ENCODE measurements at places on chromosomes 1 and 21.

DNA sequence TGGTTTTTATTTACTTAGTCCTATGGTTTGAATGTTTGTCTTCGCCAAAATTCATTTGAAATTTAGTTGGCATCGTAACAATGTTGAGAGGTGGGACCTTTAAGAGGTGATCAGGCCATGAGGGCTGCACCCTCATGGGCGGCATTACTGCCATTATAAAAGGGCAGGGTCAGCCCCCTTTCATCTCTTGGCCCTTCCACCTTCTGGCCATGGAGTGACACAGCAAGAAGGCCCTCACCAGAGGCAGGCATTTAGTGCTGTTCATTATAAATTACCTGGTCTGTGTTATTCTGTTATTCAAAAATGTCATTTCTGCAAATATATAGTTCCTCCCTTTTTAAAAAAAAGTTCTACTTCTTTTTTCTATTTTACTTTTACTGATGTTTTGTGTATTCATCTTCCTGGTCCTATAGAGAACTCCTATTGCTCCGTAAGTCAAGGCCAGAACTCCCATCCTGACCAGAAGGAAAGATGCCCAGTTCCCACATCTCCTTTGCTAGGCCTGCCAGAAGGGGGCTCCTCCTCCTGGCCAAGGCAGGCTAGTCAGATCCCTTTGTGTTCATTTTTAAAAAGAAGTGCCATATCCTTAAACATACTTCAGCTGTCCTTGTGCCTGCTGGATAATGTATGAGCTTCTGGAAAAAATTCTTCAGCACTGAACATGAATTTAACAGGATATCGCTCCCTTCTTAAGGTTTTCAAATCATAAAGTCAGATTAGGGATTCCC, 10.0 kb upstream of the LBR start:
- ATAC-seq: peak; percentile 87

GRCh38 chr1:221797506-221797905, 55.6 kb upstream of the DUSP10 start:
- ATAC-seq: no peak

DNA sequence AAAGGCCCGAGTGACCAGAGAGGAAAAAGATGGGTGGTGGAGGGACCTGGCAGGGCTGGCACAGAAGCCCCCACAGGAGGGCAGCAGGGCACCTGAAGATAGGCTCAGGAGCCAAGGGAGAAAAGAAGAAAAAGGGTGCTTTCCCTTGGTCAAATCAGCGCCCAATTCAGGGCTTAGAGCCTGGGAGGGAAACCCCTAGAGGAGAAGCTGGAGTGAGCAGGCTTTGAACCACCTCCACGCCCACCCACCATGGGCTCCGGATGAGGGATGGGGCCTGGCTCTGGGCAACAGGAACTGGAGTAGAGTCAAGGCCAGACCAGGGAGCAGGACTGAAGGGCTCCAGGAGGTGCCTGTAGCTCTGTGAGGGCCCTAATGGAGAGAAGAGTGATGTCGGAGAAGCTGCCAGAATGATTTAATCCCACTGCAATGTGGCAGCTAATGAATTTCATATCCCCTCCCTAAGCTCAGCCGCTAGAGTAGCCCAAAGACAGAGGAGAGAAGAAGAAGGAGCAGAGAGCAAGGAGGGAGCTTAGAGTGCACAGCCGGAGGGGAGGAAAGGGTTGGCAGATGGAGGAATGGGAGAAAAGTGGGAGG, 12.0 kb upstream of the PRELP start:
- peak; percentile 66 for ATAC-seq

- ATAC-seq: no peak
These were observed 124.8 kb downstream of the TNR start for GRCh38 chr1:175618559-175618958.

DNA sequence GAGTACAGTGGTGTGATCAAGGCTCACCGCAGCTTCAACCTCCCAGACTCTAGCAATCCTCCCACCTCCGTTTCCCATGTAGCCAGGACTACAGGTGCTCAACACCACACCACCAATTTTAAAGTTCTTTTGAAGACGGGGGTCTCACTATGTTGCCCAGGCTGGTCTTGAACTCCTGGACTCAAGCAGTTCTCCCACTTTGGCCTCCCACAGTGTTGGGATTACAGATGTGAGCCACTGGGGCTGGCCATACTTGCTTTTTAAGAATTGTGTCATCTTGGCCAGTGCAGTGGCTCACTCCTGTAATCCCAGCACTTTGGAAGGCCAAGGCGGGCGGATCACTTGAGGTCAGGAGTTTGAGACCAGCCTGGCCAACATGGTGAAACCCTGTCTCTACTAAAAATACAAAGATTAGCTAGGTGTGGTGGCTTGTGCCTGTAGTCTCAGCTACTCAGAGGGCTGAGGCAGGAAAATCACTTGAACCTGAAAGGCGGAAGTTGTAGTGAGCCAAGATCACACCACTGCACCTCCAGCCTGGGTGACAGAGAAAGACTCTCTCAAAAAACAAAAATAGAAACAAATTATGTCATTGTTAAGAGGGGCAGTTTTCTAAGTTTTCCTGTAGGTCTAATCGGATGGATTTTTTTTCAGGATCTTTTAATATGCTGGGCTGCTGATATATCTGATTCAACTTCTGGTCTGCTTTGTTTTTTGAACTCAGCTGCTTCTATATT, 18.7 kb downstream of the AK4 start:
- no peak for ATAC-seq

Data from SK-N-SH treated with all-trans-retinoic acid at 6 μM for 48 hours (cell line).